Activated CD4-positive, alpha-beta T cell treated with anti-CD3 and anti-CD28 coated beads for 4 hours (primary cell): ENCODE measurements at places on chromosomes 3 and 15.

GRCh38 chr3:44437800-44438199 is 39.7 kb downstream of the ZNF445 start:
- no peak for DNase-seq

DNA sequence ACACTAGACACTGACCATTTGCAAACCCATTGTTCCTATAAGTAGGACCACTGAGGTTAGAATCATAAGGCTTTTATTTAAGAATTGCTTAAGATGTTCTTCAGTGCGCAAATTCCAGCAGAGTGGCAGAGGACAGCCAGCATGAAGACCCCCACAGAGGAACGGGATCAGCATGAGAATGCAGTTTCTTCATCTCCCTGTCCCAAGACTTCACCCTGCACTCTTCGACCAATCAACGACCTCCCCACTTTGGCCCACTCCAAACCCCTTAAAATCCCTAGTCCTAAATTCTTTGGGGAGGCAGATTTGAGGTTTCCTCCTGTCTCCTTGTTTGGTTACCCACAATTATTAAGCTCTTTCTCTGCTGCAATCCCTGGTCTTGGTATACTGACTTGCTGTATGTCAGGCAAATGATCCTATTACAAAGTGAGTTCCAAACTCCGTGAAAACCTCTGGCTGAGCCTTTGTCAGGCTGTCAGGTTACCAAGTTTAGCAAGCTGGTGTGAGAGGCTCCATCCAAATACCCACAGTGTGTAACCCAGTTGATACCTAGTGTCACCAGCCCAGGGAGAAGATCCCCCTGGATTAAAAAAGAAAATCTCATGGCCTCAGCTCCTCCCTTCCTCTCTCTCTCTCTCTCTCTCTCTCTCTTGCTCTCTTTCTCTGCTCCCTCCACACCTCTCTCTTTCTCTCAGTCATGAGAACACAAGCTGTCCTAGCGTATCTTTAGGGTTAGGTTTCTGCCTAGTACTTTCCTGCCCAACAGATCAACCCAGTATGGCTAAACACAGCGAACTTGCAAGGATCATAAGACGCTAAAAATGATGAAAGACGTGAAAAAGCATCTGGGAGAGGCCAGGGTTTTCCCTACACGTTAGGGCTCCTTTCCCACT is 15.8 kb upstream of the RBSN start:
- DNase-seq = no peak

- DNase-seq = no peak
Observed at GRCh38 chr15:35680951-35681350, 135.0 kb upstream of the DPH6 start.

DNA sequence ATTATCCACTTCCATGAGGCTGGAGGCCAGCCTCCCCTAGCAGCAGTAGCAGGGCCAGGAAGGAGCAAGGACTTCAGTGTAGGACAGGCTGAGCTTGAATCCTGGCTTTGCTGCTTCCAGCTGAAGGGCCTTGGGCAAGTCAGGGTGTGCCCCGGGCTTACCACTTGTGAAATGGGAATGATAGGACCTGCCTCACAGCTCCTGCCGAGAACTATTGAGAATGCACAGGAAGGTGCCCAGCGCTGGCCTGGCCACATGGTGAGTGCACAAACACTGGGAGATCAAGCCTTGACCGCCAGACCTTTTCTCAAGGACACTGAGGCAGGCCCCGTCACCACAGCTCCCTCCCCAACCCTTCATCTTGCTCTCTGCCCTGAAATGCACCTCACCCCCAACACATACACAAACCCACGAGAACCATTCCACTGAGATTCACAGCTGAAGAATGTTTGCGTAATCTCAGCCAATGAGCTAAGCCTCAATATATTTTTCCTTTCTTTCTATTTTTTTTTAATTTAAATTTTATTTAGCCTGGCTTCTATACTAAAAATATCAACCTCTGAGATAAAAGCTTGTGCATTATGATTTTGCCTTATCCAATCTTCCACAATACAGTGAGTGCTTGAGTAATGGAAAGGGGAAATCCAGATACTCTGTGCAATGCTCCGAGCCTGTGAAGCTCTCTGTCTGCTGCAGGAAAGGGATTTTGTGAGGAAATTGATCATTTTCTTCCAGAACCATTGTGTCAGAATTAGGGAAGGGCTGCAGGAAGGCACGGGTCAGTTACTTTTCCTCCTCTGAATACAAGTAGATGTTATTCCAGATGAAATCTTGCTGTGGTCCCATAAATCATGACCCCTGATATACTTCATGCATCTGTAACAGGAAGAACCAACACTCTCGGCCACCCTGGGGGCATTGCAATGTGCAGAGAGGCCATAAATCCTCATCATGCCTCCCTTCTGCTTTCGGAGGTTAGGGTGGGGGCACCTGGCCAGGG is 193.9 kb downstream of the TLE3 start:
- DNase-seq = no peak

GRCh38 chr3:166569589-166569988 is 732.4 kb upstream of the BCHE start:
- DNase-seq = no peak

DNA sequence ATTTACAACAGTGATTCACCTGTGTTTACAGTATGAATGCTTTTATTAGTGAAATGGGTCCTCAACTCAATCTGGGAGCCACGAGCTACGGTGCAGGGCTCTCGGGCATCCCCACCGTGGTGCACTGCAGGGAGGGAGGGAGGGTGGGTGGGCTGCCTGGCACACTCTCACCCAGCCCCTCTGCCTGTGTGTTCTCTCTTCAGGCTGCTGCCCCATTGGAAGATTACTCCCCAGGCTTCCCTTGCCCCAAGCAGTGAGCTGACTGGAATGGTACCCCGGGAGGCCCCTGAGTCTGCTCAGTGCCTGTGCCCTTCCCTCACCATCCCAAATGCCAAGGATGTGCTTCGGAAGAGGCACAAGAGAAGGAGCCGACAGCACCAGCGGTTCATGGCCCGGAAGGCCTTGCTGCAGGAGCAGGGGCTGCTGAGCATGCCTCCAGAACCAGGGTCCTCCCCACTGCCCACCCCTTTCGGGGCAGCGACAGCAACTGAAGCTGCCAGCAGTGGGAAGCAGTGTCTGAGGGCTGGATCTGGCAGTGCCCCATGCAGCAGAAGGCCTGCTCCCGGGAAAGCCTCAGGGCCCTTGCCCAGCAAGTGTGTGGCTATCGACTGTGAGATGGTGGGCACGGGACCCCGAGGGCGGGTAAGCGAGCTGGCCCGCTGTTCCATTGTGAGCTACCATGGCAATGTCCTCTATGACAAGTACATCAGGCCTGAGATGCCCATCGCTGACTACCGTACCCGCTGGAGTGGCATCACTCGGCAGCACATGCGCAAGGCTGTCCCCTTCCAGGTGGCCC is 5.0 kb downstream of the AEN start:
- DNase-seq = no peak

GRCh38 chr15:27990521-27991515 is 108.3 kb downstream of the OCA2 start:
- DNase-seq = no peak

DNA sequence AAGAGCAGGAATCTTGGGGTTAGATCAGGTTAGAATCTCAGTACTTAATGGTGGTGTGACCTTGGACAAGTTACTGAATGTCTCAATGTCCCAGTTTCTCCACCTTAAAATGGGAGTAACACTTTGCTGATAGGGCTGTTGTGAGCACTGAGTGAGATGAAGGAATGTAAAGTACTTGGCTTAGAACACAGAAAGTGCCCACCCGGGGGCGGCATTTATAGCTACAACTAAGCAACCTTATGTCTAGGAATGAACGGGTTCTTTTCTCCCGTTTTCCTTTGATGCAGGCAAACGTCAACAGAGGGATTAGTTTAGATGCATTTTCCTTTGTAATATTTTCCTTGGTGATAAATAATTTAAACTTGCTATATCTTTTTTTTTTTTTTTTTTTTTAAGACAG is 176.6 kb downstream of the USP13 start:
- no peak for DNase-seq

DNA sequence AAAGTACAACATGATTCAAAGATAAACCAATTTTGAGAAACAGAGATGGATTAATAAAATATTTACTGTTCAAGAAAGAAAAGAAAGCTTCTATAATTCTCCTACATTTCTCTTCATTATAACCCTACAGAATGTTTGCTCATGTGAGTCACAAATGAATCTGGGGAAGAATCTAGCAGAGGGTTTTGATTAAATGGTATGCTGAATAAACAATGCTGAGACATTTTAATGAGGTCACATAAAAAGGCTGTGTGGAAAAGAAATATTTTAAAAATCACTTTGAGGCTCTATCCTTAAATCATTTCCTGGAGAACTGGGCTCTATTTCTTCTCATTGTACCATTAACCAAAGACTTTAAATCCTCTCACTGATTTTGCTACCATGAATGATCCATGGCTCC is 727.7 kb downstream of the NTRK3 start:
- DNase-seq = no peak

- DNase-seq = no peak
Observed at GRCh38 chr3:53168175-53168923, 7.3 kb downstream of the PRKCD start.

- DNase-seq = no peak
Observed at GRCh38 chr3:172630316-172630715, 80.6 kb downstream of the NCEH1 start.

- no peak for DNase-seq
Observed at GRCh38 chr3:15160662-15161061, 45.4 kb upstream of the CAPN7 start.

GRCh38 chr3:25486932-25487331 is 58.9 kb downstream of the RARB start:
- no peak for DNase-seq

- no peak for DNase-seq
Observed at GRCh38 chr3:69189487-69189886, 67.1 kb upstream of the LMOD3 start.

DNA sequence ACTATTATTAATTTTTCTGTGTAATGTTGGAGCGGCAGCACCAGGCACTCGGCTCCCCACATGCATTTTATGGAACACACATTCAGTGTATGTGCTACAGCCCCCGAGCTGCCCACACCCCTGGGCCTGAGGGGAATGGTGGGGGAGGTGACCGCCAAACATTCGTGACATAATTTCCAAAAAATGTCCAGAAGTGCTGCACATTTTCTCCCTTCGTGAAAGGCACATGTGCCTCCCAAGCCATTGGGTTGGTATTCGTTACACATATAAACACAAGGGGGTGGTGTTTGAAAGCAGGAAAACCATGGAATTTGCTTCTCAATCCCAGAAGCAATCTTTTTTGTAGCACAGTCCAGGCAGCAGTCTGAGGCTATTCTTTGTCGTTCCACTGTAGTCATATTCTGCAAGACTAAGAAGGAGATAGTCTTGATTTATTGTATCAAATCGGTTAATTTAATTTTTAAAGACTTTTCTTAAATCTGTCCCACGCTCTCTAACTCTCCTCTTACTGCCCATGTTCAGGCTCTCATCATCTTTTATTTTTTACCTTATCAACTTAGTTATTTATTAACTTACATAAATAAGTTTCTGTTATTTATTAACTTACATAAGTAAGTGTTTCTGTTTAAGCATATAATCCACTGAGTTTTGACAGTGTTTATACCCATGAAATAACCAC is 39.2 kb upstream of the POLR2M start:
- no peak for DNase-seq

DNA sequence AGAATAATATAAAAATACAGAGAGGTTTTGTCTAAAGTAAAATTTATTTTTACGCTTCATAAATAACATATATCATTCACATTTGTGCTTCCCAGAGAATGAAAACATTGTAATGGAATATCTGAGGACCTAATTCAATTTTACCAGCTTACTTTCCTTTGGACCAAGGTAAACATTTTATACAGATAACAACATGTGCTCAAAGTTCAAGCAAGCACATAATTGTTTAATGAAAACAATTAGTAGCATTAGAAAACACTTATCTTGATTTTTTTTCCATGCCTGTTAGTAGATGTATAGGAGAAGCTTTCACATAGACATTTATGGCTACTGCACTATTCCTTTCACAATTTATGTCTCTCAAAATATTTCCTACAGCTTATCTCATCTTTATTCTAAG is 400.0 kb downstream of the ZIC1 start:
- DNase-seq = no peak

DNA sequence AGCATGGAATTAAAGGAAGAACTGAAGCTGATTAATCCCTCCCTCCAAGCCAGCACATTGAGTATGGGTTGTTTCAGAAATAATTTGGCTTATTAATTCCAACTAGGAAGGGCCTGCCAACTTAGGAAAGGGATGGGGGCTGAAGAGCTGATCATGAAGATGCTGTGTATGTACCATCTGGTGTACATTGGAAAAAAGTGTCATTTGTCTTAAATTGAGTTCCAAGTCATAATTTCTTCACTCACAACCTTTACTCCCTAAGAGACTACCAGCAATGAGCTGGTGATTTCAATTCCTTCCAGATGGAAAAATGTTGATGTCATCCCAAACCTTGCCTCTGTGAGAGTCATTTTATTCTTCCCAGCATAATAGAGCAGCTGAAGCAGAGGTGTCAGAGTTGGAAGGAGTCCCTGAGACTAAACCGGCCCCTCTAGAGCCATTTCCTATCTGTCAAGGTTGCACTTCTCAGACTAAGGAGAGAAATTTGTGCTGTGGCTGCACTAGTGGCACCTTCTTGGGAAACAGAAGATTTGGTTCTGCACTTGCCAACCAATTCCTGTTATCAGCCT is 79.4 kb downstream of the GTPBP8 start:
- DNase-seq = no peak

DNA sequence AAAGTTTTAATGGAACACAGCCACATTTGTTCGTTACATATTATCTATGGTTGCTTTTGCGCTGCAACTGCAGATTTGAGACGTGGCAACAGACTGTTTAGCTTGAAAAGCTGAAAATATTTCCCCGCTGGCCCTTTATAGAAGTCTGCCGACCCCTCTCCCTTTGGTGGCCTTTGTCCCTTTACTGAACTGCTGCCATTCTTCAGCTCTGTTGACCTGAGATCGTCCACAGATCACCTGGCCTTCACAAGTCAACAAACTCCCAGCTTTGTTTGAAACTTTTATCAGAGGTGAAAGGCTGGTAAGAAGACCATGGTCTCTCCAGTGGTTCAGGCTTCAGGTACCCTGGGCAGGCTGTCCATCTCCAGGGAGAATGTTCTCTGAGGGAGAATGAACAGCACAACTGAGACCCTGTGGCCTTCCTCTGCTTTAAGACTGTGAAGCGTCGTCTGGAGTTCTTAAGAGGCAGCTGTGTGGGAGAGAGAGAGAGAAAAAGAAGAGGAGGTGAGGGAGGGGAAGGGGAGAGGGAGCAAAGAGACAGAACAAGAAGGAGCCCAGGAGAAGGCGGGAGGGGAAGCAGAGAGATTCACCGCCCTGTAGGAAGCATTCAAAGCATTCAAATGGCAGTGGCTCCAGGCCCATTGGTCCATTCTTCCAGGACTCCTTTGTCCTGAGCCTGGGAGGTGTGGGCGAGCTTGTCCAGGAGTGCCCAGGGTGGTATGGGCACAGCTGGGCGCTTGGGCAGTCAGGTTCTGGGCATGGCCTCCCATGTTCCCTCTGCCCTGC is 53.7 kb upstream of the INSYN1 start:
- DNase-seq = no peak

DNA sequence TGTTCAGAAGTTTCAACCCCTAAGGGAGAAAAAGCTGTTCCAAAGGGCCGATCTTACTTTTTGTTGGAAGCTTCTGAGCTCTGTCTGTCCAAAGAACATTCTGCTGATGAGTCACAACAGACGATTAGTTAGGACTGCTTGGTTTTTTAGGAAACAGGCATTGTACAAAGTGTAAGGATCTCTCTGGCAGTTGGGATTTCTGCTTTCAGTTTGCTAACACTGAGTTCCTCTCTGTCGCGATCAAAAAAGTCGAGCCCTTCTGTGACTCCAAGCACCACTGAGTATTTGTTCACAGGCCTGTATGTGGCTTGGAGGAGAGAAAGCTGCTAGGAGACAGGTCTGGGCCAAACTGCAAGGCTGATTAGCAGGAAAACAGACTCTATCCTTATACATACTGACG is 91.8 kb upstream of the PFN2 start:
- no peak for DNase-seq

GRCh38 chr3:46972396-46972795 is 4.1 kb downstream of the CCDC12 start:
- DNase-seq = no peak
